Ascending aorta (tissue), 2 donors: ENCODE measurements at places on chromosomes 6 and 20.

DNA sequence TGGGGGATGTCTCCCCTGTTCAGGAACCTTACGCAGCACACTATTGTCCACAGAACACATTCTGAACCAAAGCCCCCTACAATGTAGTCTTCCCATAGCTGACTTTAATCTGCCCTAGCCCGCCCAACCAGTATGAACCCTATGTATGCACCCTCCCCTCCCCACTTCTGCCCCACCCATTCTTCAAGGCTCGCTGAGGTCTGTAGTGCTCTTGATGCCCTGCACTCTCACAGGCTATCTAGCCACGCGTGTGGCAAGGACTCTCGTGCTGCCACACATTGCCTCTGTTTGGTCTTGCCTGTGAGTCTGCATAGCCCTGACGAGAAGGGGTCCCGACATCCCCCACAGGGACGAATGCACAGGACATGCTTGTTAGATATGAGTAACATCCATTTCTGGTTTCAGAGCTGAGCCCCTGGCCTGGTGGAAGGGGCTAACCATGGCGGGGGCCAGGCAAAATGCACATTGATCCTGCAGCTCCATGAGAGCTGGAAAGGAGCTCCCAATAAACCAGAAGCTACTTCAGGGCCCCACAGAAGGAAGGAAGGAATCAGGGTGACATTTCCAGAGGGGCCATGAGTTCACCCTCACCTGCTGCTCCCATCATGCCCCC, 22.6 kb downstream of the MOCS1 start:
- no peak for DNase-seq

- DNase-seq: no peak
Measured at GRCh38 chr20:54014293-54014926, 56.0 kb downstream of the BCAS1 start.

DNA sequence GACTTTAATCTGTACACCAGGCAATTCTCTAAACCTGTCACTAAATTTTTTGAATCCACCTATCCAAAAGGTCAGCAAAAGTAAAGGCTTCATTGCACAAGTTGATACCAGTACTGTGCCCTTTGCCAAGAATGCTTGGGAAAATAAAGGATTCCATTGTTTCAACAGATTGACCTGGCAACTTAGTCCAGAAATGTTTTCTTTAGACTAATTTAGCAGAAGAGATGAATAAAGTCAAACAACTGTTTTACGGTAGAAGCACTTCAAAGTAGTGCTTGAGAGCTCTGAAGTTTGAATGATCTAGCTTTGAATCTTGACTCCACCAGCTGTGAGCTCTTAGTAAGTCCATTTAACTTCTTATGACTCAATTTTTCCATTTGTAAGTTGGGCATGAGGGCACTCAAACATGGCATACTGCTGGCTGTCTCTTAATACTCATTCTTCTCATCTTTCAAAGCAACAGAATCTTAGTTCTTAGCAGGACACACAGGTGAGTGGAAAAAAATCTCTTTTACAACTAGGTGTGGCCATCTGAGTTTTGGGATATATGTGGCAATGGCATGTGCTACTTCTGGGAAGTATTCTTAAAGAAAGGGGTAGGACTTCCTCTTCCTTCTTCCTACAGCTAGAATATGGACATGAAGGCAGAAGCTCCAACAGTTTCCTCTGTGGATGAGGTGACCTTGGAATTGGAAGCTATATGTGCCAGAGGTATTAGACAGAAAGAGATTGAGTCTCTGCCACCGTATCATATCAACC, 55.9 kb upstream of the LOC128125822 start:
- no peak for DNase-seq

- DNase-seq: no peak
Measured at GRCh38 chr6:25014369-25014768, 78.6 kb upstream of the RIPOR2 start.

DNA sequence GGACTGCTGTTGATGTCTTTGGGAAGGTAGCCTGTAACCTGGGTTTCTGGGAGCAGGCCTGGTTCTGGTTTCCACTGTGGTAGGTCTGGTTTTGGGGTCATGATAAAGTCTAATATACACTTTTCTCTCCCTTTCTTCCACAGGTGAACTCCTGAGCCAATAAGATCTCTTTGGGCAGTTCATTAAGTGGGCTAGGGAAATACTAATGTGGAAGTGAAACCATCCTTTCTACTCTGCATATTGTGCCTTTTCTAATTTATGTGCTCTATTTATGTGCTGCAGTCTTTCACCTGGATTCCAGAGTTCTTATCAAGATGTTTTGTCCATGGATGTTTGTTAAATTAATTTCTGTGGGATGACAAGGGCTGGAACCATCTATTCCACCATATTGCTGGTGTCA, 165.7 kb upstream of the PTPRK start:
- DNase-seq: no peak

GRCh38 chr6:131613296-131613925, 14.6 kb downstream of the MED23 start:
- DNase-seq: no peak

DNA sequence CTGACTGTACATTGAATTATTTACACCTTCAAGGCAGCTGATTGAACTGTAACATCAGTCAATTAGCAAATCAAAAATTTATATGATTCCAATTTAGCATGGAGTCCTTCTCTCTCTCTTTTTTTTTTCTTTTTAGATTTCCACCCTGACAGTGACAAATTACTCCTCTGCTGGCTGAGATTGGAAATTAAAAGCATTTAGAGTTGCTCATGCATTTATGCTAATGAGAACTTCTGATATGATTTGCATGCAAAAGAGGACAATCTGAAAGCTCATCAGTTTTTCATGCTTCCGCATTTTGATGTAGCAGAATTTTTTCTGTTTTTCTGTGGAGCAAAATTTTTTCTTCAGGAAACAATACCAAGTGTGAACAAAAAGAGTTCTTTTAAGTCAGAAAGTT, 130.5 kb upstream of the NOX3 start:
- no peak for DNase-seq

GRCh38 chr6:19692506-19693298, 144.5 kb upstream of the ID4 start:
- no peak for DNase-seq

GRCh38 chr6:167090171-167090570, 32.7 kb upstream of the CCR6 start:
- no peak for DNase-seq

GRCh38 chr6:111423960-111424846, 58.8 kb downstream of the REV3L start:
- DNase-seq: no peak

GRCh38 chr6:43386492-43386891, 17.0 kb upstream of the ZNF318 start:
- DNase-seq: no peak

- no peak for DNase-seq
Measured at GRCh38 chr20:10042086-10042485, 7.3 kb downstream of the ANKEF1 start.

DNA sequence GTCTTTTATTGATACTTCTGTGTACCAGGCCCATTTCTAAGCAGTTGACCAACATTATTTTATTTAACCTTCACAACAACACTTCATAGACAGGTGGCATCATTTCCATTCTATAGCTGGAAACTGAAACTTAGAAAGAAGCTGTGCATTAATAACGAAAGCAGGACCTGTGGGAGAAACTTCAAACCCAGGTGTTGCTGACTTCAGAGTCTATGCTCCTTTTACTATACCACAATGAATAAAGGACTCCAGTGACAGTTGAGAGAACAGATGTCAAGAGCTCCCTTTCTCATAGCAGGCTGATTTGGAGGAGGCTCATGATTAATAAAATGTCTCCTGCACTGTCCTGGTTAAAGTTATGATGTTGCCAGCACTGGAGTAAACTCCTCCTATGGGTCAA, 56.6 kb upstream of the POU3F2 start:
- DNase-seq: no peak

DNA sequence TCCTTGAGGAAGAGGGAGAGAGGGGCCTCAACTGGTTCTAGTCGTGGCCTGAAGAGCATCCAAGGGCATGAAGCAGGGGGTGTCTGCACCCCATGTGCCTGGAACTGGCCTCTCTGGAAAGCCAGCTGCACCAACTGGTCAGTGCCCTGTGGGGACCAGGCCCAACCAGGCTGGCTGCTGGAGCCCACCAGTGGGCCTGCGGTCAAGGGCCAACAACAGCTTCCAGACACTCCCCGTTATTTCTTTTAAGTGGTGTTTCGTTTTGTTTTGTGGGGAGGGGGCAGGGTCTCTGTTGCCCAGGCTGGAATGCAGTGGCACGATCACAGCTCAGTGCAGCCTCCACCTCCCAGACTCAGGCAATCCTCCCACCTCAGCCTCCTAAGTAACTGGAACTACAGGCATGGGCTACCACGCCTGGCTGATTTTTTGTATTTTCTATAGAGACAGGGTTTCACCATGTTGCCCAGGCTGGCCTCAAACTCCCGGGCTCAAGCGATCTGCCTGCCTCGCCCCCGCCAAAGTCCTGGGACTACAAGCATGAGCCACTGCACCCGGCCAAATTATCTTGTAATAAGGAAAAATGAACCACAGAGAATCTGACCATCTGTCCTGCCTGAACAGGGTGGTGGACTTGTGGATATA, 11.9 kb upstream of the C20orf144 start:
- no peak for DNase-seq

DNA sequence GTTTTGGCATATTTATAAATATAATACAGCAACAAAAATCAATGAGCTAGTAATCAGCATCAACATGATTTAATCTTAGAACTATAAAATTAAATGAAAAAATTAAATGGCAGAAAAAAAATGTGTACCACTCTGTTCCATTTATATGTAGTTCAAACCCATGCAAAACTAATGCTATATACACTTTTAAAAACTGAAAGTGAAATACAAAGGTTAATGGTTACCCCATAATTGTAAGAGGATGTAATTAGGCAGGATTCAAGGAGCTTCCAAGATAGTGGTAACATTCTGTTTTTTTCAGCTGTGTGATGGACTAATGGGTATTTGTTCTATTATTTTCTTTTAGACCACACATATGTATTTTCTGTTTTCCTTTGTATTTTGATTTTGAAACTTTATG, 492.1 kb downstream of the UTRN start:
- DNase-seq: no peak

DNA sequence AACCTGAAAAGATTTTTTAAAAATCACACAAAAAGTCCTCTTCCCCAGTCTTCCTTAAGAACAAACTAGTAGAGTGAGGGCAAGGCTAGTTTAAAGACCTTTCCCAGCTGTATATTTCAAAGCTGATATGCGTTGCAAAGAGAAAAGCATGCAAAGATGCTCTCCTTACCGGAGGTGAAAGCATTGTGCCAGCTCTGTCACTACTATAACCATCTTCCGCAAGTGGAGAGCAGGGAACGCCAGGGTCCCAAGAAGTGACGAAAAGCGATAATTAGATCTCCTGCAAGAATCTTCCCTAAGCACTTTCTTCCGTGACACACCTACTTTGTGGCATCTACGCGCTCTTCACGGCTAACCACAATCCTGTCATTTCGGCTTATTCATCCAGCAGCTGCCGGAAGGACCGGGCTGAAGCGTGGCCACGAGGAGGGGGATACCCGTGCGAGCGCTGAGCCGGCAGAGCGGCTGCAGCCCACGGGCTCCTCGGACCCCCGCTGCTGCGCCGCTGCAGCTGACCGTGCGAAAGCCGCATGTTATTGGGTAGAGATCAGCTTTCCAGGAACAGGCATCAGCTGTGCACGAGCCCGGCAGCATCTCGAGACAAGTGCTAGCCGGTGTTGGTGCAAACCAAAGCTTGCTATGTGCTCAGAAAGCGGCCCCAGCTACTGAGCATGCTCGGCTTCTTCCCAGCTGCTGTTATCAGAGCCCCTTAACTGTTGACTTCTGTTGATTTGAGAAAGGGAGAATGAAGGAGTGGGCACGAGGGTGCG, 57.2 kb upstream of the ARHGAP18 start:
- no peak for DNase-seq

- DNase-seq: no peak
Measured at GRCh38 chr6:53189554-53189953, 40.9 kb upstream of the GCM1 start.
